ENCODE measurements at places on chromosomes 3 and 15. TPM values are rescaled to one million over a fixed set of nuclear protein-coding genes. Genes with fewer than 3 reads are reported as not detected.

TM4SF1 gene
- polyA plus RNA-seq, result not detected

ZBED2 gene
- not detected for polyA plus RNA-seq

SIAH2 gene
- 29.1 TPM for polyA plus RNA-seq

EFHB gene
- polyA plus RNA-seq, result 1.3 TPM

SIDT1 gene
- 11.8 TPM for polyA plus RNA-seq

All from immature natural killer cell (primary cell).